Esophagus (tissue), 2 donors: ENCODE measurements at places on chromosomes 2 and 18. TPM values are rescaled to one million over a fixed set of nuclear protein-coding genes. Genes with fewer than 3 reads are reported as not detected.

Gene SLC14A1
- 0.57 TPM for polyA plus RNA-seq

Gene KIF3C
- 0.98 TPM for polyA plus RNA-seq

Gene CXXC1
- polyA plus RNA-seq, result 81.5 TPM

Gene PLCL1
- polyA plus RNA-seq, result 0.20 TPM

Gene IHH
- 0.31 TPM for polyA plus RNA-seq

Gene FKBP7
- 2.8 TPM for polyA plus RNA-seq

Gene CFAP210
- 0.08 TPM for polyA plus RNA-seq

Gene BCL2
- 1.9 TPM for polyA plus RNA-seq

Gene CD226
- 0.15 TPM for polyA plus RNA-seq

Gene CMPK2
- 0.71 TPM for polyA plus RNA-seq

Gene RMDN2
- 2.3 TPM for polyA plus RNA-seq

Gene HOXD11
- not detected for polyA plus RNA-seq

Gene GMCL1
- 5.7 TPM for polyA plus RNA-seq

Gene HOXD10
- polyA plus RNA-seq, result 0.18 TPM

Gene TUBA4B
- polyA plus RNA-seq, result not detected

Gene ALKAL2
- 1.0 TPM for polyA plus RNA-seq

Gene IL1R2
- polyA plus RNA-seq, result 67.2 TPM

Gene CLEC4F
- polyA plus RNA-seq, result 0.14 TPM

Gene B3GNT7
- polyA plus RNA-seq, result 1.9 TPM

Gene ZNF892
- 0.35 TPM for polyA plus RNA-seq

Gene PLEKHH2
- polyA plus RNA-seq, result 2.4 TPM

Gene POMC
- polyA plus RNA-seq, result 2.1 TPM

Gene DTNB
- polyA plus RNA-seq, result 13.9 TPM

Gene CYP27C1
- polyA plus RNA-seq, result 1.4 TPM

Gene ASB18
- not detected for polyA plus RNA-seq

Gene STK39
- 24.9 TPM for polyA plus RNA-seq

Gene SLC35F5
- polyA plus RNA-seq, result 31.3 TPM

Gene GPR75
- 0.71 TPM for polyA plus RNA-seq

Gene POTEF
- polyA plus RNA-seq, result not detected

Gene CELF4
- polyA plus RNA-seq, result 0.02 TPM

Gene PROM2
- polyA plus RNA-seq, result 82.4 TPM

Gene GAL3ST2
- 0.10 TPM for polyA plus RNA-seq

Gene KIAA2012
- polyA plus RNA-seq, result not detected
